GDM1 (cell line): ENCODE measurements at places on chromosomes 7 and 10.
A peak's percentile ranks its signal among the peaks of the same experiment; 100 is the strongest.

DNA sequence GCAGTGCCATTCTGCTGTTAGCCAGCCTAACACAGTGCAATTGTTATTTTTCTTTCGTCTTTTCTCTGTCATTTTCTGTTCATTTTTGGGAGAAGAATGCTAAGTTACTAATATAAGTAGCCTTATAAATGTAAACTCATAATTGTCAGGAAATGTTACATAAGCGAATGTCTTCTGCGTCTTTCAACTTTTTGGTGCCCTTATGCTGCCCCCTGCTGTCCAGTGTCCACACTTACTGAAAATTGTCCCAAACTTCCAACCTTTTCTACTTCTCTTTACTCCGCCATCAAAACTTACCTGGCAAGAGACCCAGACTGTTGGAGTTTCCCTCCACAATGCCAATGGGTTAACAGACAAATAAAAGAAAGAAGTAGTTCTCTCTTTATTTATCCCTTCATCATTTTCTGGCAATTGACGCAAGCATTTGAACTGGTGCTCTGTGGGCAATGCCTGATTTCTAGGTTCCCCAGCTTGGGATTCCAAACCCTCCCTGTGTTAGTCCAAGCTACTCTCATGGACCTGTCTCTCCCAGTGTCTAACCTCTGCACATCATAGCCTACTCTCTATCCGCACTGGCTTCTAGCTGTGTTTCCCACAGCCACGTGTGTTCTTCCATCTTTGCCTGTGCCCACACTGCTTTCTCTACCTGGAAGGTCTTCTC lies 21.0 kb upstream of the EPC1 start:
- peak; percentile 19 for DNase-seq

- DNase-seq: peak; percentile 88
Measured at GRCh38 chr7:101099969-101100781, 14.9 kb downstream of the TRIM56 start.

DNA sequence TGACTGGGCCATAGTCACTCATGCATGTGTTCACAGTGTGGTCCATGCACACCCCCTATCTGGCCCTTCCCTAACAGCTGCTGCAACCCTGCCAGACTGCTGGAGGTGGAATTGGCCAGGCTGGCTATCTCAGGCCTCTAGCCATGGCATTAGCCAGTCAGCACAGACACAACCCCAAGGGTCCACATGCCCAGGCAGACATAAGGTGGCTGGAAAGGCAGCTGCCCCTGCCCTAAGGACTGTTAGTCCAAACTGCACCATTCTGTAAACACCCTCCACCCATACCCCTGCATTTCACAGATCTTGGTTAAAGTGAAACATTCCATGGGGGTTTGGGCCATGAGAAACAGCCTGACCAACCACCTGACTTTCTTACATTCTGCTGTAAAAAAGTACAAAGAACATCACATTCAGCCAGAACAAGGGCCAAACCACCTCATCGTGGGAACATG lies 137.4 kb upstream of the KCNMA1 start:
- no peak for DNase-seq

GRCh38 chr10:98667081-98667480 lies 220.3 kb upstream of the HPS1 start:
- no peak for DNase-seq

- DNase-seq: no peak
Measured at GRCh38 chr7:43195256-43195655, 82.8 kb downstream of the HECW1 start.
